ENCODE measurements at places on chromosomes 3 and 15.

- DNase-seq: no peak
These were observed 287.3 kb downstream of the GABRG3 start for GRCh38 chr15:27258287-27258686.

- no peak for DNase-seq
These were observed 26.1 kb upstream of the MGA start for GRCh38 chr15:41634072-41634626.

DNA sequence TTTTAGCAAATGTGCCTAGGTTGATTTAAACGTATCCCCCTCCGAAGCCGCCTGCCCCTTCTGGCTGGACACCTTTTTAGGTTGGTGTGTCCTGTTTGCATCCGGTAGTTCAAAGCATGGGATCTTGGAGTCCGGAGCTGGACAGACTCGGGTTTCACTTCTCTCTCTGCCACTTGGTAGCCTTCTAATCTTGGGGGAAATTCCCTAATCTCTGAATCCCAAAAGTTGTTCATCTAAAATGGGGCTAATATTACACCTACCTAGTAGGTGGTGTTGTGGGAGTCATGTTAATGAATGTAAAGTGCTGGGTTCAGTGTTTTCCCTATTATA, 760 bp downstream of the FANCI start:
- DNase-seq: no peak

GRCh38 chr15:70293591-70294470, 196.1 kb upstream of the TLE3 start:
- no peak for DNase-seq

GRCh38 chr15:62524848-62525247, 359.8 kb upstream of the C2CD4B start:
- no peak for DNase-seq

DNA sequence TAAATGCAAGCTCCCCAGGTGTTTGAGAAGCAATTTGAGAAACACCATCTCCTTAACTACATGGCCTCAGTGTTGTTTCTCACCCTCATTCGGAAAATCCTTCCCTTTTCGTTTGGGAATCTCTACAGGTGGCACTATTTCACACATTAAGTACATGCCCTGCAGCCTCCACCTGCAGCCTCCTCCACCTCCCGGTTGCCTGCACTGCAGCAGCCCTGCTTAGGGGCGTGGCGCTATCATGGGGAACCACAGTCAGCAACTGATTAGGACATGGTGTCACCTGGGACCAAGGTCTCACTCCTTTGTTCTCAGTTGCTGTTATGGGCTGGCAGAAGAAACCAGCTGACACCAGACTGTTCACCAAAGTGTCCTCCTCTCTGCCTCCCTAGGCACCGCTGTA, 11.7 kb upstream of the ZNF774 start:
- no peak for DNase-seq

DNA sequence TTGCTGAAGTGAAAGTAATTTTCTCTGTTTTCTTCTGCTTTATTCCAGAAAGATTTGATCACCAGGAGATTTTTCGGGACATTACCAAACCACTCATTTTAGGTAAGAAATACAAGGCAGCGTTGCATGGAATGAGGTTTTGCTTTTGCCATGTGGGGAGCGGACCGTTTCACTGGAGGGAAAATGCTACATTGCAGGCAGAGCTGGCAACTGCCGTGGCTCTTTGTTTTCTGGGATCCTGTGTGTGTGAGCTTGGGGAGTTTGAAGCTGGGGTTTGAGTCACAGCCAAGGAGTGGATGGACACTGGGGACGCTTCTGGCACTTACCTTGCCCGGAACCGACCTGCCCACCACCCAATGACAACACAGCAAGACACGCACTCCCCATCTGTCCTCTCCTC, 109.9 kb downstream of the APBA2 start:
- no peak for DNase-seq

DNA sequence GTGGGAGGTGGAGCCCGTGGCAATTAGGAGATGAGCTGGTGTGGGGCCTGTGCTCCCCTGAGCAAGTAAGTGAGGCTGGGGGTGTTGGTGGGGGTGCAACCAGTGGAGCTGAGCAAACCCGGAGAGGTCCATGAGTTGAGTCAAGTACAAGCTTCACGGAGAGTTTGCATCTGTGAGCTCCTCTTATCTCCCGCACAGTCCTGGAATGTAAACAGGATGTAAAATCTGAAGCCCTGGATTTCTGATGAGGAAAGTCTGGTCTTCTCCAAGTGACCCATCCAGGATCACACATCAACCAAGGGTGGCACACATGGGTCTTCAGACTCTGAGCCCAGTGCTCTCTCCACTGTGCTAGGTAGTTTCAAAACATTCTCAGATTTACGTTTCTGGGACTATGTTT, 67.8 kb downstream of the LSM3 start:
- DNase-seq: no peak

DNA sequence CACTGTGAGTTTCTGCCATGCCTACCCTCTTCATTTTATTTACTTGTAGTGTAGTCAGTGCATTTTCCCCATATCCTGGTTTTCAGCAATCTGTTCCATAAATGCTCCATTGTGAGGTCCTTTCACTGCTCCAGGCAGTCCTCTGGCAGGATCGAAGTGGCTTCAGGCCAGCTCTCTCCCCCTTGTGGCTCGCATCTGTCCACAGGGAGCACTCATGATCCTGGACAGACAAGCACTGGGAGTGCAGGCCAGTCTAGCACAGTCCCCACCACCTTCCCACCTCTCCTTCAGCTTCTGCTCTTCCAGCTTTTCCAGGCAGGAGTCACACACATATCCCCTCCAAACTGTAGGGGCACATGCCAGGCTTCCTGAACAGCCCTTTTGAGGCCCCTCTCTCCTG, 173.6 kb downstream of the PPM1L start:
- no peak for DNase-seq

- DNase-seq: peak; percentile 24
These were observed 65.5 kb downstream of the GALK2 start for GRCh38 chr15:49235446-49236124.

- no peak for DNase-seq
These were observed 22.9 kb downstream of the ITPR1 start for GRCh38 chr3:4515916-4516579.

GRCh38 chr3:11558002-11558401, 85.7 kb downstream of the VGLL4 start:
- DNase-seq: no peak

DNA sequence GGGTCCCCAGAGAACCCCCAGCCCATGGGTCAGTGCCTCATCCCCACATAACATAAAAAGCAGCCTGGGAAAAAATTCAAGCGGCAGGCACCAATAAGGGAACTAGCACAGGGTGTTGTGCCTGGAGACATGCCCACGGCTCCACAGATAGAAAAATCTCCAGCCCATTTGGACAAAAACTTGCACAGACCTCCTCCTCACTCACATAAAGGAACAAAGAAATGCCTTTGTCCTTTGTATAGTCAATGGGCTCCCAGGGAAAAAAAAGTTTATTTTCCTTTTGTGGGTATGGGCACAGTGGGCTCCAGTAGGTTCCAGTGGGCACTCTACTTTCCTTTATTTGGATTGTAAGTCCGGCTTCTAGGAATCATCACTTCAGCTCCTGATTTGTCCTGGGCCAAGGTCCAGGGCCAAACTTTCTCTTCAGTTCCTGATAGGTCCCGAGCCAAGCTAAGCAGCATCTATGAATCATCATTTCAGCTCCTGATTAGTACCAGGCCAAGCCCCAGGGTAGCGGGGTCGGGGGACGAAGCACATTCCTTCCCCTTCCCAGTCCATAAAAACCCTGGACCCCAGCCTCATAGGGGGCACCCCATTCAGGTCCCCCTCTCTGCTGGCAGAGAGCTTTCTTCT, 1.6 kb upstream of the DNAH12 start:
- no peak for DNase-seq

- no peak for DNase-seq
These were observed 1064.5 kb downstream of the ZPLD1 start for GRCh38 chr3:103499132-103499900.

DNA sequence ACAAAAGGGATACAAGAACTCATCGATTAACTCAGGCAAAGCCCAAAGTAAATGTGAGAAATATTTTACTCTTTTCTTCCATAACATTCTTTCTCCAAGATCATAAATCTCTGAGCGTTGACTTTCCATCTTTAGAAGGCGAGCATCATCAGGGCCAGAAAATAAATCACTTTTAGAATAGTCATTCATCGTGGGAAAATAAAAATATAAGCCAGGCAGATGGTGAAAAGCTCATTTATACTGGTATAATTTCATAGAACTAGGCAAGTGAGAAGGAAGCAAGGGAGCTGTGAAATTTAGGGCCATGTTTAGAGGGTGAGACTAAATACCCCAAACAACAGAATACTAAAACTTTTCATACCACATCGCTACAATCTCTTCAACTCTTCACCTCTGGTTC, 191.0 kb downstream of the STT3B start:
- no peak for DNase-seq

- DNase-seq: no peak
These were observed 57.5 kb downstream of the CPN2 start for GRCh38 chr3:194293546-194294198.

GRCh38 chr3:127170814-127171213, 22.1 kb upstream of the PRR23E start:
- DNase-seq: no peak

GRCh38 chr3:37689645-37690356, 171.9 kb upstream of the CTDSPL start:
- no peak for DNase-seq

DNA sequence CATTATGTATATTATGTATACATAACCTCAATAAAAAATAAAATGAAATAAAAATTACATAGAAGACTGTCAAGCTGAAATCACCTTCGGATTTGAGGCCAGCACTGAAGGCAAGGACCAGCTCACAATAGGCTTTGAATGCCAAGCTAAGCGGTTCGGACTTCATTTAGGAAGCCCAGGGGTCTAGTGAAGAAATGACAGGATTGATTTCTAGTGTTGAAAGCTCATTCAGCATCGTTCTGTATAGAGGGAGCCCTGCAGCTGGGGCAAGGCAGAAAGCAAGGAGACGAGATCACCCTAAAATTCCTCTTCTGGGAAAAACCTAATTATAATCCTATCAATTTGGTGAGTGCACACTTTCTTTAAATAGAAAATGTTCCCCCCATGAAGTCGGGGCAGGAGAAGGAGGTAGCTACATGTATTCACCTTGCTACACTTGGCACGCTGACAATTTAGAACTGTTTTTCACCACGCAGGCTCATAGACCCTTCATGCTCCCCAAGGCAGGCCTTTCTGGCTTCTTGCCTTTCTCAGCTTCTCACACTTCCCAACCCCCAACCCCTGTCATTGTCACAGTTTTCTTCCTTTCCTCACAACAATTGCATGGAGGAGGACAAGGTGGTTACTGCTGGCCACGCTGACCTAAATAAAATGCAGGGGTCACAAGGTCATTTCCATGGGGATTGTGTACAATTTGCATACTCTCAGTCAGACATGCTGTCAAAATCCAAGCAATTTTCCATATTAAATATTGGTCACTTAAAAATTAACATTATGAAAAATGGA, 44.4 kb upstream of the SSR3 start:
- DNase-seq: no peak

DNA sequence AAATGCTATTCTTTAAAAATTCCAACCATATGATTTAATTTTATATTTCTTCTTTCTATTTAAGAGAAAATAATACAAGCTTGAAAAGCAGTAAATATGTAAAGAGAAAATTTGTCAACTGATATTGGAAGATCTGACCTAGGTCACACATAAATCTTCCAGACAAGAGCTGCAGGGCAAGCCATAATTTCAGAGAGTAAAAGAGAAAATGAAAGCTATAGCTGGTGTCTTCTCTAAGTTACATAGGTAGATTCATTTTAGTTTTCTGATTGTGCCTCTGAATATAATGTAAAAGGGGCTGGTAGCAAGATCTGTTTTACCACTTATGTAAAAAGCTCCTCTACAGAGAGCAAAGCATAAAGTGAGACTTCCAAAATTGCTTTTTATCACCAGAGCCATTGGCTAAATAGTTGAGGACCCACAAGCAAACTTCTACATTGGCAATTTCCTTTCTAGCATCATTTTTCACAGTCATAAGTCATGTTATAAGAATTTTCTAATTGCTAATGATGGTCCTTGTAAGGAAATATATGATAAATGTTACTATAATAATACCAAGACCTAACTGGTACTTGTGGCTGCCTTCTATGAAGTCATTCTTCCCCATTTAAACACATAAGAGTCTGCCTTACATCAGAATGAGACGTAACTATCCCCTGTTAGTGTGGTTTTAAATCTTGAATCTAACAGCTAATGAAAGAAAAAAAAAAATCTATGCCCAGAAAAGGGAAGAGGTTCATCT, 80.8 kb upstream of the SKOR1 start:
- no peak for DNase-seq

DNA sequence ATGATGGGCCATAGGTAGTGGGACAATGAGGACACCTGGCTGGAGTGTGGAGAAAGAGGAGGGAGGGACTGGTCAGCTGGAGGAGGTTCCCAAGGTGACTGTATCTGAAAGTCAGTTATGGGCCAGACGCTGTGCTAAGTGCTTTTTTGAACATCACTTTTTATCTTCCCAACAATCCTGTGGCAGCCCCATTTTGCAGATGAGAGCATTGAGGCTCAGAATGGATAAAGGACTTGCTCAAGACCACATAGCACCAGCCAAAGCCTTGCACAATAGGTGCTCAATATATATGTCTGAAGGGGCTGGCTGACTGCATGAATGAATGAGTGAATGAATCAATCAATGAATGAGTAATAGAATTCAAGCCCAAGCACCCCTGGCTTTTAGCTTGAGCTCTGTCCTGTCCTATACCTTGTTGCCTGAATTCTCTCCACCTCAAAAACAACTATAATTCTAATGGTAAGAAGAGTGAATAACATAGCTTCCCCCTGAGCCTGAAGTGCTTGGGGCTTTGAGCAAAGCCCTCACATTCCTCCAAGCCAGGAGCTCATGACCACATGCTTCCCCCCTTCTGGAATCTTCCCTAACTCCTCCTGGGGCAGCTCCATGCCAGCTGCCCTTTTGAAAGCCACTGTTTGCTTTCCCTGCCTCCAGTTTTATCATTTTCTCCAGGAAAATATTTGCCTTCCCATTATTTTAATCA, 150.9 kb downstream of the RPLP1 start:
- no peak for DNase-seq
